ENCODE measurements at places on chromosomes 1 and 21. TPM values are rescaled to one million over a fixed set of nuclear protein-coding genes. Genes with fewer than 3 reads are reported as not detected.

SPATA45 gene
- total RNA-seq = not detected

COL9A2 gene
- not detected for total RNA-seq

EVA1C gene
- 9.9 TPM for total RNA-seq

PIGV gene
- total RNA-seq = 16.4 TPM

TPTE gene
- total RNA-seq = not detected

EPHA2 gene
- total RNA-seq = 77.8 TPM

LCA5L gene
- 1.6 TPM for total RNA-seq

OR4F16 gene
- not detected for total RNA-seq

ADGRL4 gene
- 20.0 TPM for total RNA-seq

MRPL9 gene
- 97.5 TPM for total RNA-seq

KCNJ15 gene
- total RNA-seq = 0.33 TPM

UCK2 gene
- 50.2 TPM for total RNA-seq

PLPP3 gene
- total RNA-seq = 13.6 TPM

S100A7 gene
- total RNA-seq = not detected

SELE gene
- total RNA-seq = not detected

LCE1D gene
- total RNA-seq = not detected

GUCA2B gene
- not detected for total RNA-seq

SPSB1 gene
- 8.6 TPM for total RNA-seq

OR10Z1 gene
- total RNA-seq = not detected

BGLAP gene
- not detected for total RNA-seq

CCDC30 gene
- 1.2 TPM for total RNA-seq

NUF2 gene
- 23.7 TPM for total RNA-seq

RAP1GAP gene
- not detected for total RNA-seq

SPRR4 gene
- total RNA-seq = not detected

KRTAP7-1 gene
- not detected for total RNA-seq

OR2L2 gene
- not detected for total RNA-seq

TTF2 gene
- total RNA-seq = 18.9 TPM

SLC6A17 gene
- 2.1 TPM for total RNA-seq

EVA1B gene
- 222 TPM for total RNA-seq

C1QB gene
- total RNA-seq = not detected

PADI4 gene
- total RNA-seq = not detected

RCAN3 gene
- 17.2 TPM for total RNA-seq

SAMSN1 gene
- total RNA-seq = not detected

IRF6 gene
- total RNA-seq = 3.2 TPM

SLC22A15 gene
- 4.3 TPM for total RNA-seq

DNALI1 gene
- 2.6 TPM for total RNA-seq

CRABP2 gene
- 54.7 TPM for total RNA-seq
